ENCODE measurements at places on chromosomes 7 and 10. TPM values are rescaled to one million over a fixed set of nuclear protein-coding genes. Genes with fewer than 3 reads are reported as not detected.

Gene TBX20
- not detected for total RNA-seq

Gene C10orf62
- total RNA-seq, result 0.42 TPM

Gene ASB10
- total RNA-seq, result not detected

Gene PTF1A
- total RNA-seq, result not detected

Gene A1CF
- total RNA-seq, result not detected

Gene ZFYVE27
- 33.2 TPM for total RNA-seq

Gene CCDC3
- total RNA-seq, result 166 TPM

DNA sequence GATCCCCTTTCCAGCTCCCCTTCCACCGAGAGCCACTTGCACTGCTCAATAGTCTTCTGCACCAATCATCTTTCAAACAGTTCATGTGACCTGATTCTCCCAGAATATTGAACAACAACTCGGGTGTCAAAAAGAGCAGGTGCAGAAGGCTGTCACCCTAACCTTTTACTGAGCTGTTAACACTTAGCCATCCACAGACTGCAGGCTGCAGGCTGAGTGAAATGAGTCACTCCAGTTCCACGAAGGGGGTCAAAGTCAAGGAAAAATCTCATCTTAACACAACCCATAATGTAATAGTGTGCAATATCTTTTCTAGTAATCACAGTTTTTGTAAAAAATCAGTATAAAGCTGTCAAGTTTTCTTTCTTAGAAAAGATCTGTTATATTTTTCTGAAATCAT is 63.1 kb downstream of the MTPAP start:
- H3K36me3 ChIP-seq, result no peaks in the 10 kb centered on the region
- H3K4me3 ChIP-seq, result no peak overlapping the region
- DNase-seq, result no peak
- H3K4me1 ChIP-seq, result no peaks in the 10 kb centered on the region
- H3K27ac ChIP-seq, result no peak overlapping the region

DNA sequence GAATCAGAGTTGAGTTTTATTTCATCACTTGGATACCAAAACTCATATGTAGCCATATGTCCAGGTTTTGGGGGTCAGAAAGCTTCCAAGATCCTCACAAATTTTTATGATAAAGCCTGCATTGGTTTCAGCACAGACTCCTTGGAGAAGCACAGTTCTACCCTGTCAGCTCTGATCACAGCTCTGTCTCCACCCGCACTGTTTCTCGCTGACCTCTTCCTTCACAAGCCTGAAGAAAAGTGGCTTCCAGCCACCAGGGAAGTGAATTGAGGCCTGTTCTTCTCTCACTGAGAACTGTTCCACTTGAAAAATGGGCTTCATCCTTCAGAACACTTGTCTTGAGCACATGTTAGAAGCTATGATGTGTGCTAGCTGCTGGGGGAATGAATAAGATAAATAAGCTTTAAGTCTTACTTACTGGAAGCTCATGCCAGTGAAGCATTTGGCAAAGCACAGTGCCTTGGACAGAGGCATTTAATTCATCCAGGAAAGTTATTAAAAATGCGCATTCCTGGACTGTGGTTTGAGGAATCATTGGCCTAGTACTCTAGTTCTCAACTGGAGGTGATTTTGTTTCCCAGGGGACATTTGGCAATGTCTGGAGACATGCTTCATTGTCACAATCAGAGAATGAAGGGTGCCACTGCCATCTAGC is 133.6 kb downstream of the BMPER start:
- H3K4me1 ChIP-seq, result no peaks in the 10 kb centered on the region
- H3K27me3 ChIP-seq, result no peaks in the 10 kb centered on the region
- no peak for DNase-seq

DNA sequence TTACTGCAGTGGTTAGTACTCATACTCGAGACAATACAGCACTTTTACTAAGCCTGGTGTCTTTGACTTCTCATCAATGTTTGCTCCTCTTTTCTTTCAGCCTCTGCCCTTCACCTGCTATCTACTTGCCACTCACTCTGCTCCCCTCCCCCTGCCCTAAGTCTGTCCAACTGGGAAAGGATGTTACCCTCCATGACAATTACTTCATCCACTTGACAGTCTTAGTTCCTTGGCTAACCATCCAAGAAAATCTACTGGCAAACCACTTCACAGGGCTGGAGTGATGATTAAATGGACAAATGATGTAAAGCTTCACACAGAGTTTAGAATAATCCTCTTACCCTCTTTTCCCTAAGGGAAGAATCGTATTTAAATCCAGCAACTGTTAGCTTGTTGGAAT is 8.2 kb upstream of the DLD start:
- no peak for DNase-seq
- H3K27ac ChIP-seq, result no peak overlapping the region
- H3K36me3 ChIP-seq, result no peaks in the 10 kb centered on the region
- no peaks in the 10 kb centered on the region for H3K4me1 ChIP-seq
- no peak overlapping the region for H3K4me3 ChIP-seq

- DNase-seq, result no peak
- peaks cover 2% of the 10 kb centered on the region for H3K4me1 ChIP-seq
- no peaks in the 10 kb centered on the region for H3K36me3 ChIP-seq
- no peaks in the 10 kb centered on the region for H3K27me3 ChIP-seq
- H3K4me3 ChIP-seq, result peak within 1 kb of the TSS; percentile 0
- H3K27ac ChIP-seq, result peak within 1 kb of the TSS; percentile 4
Observed at GRCh38 chr7:832167-832967, at the start of gene SUN1. SUN1 (plus strand) TSS chr7:832476; CDS start chr7:832525, 49 bp downstream.

DNA sequence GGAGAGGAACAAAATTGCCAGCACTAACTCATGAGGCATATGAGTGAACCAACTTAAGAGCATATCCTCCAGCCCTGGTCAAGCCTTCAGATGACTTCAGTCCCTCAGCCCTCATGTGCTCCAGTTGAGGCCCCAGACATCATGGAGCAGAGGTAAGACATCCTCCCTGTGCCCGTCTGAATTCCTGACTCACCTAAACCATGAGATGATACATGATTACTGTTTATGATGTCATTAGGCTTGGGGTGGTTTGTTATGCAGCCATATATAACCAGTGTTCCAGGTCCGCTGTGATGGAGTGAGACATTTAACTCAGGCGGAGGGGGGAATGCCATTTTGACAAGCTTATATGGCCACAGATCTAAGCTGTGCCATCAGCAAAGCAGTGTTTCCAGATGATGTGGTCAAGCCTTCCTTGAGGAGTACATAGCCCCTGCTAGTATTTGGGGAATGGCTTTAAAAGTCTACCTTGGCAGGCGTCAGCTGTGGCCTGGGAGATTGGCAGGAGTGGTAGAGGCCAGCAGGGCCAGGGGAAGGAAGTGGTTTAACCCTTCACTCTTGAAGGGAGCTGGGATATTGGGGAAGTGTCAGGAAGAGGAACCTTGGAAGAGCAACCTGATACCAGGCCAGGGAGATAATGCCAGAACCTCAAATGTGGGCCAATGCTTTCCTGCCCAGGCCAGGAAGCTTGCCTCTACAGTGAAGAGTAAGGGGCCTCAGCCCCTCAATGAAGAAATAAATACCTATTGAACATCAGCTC is 343.0 kb upstream of the PODXL start:
- no peaks in the 10 kb centered on the region for H3K36me3 ChIP-seq
- no peak overlapping the region for H3K27ac ChIP-seq
- H3K27me3 ChIP-seq, result no peaks in the 10 kb centered on the region
- H3K4me1 ChIP-seq, result no peaks in the 10 kb centered on the region

DNA sequence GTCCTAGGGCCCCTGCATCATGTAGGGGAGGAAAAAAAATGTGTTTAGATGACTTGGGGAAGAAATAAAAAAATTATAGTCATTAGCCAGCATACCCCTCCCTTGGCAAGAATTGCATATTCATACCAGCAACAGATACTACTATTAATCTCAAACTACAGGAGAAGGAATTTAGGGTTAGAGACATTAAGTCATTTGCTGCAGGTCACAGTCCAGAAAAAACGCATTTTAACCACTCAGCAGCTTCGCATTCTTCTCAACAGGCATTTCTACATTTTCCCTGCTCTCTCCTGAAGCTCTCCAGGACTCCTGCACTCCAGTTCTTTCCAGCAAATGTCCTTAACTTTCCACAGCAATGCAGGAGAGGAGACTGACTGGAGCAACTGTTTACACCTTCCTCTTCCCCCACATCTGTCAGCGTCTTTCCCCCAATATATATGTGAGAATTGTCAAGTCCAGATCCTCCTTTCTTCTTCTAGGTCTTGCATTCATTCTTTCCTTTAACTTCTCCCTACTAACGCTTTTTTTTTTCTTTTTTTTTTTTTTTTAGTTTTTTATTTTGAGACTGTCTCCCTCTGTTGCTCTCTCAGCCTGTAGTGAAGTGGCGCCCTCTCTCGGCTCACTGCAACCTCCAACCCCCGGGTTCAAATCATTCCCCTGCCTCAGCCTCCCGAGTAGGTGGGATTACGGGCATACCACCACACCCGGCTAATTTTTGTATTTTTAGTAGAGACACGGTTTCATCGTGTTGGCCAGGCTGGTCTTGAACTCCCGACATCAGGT is 35.6 kb downstream of the PRPS1L1 start:
- no peak overlapping the region for H3K4me3 ChIP-seq
- no peak for DNase-seq
- H3K4me1 ChIP-seq, result no peaks in the 10 kb centered on the region
- H3K27ac ChIP-seq, result no peak overlapping the region
- no peaks in the 10 kb centered on the region for H3K36me3 ChIP-seq

DNA sequence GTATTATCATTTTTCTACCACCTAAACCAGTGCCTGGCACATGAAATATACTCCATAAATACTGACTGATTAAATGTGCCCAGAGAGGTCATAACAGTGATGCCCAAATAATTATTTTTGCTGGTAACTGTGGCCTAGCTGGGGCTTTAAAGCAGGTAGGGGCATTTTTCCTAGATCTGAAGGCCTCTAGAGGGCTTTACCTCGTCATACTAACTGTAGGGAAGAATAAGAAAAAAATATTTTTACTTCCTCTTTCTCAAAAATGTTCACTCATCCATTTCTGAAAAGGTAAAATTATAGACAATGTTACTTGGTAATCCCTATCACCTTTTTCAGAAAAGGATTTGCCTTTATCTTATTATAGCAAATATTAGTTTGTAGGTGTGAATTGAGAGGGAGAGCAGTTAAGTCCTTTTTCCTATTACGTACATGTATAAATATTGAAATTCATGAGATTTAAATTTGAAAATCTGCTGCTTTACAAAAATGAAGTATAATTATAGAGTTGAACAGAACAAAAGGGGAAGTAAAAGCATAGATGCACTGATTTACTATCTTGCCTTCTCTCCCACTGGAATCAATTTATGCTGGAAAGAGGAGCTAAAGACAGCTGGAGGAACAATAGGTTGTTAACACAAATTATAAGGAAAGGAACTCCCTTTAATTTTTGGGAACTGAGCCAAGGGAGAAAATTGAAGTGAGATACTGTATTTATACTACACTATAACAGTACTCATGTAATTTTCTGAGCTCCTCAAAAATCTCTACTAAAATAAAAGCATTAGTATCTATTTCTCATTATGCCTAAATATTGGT is 71.5 kb upstream of the NOBOX start:
- H3K27me3 ChIP-seq, result no peaks in the 10 kb centered on the region
- no peaks in the 10 kb centered on the region for H3K4me1 ChIP-seq
- DNase-seq, result no peak
- H3K36me3 ChIP-seq, result no peaks in the 10 kb centered on the region

GRCh38 chr10:19917751-19918478 is 101.7 kb downstream of the PLXDC2 start:
- no peaks in the 10 kb centered on the region for H3K36me3 ChIP-seq
- no peaks in the 10 kb centered on the region for H3K27me3 ChIP-seq
- no peak overlapping the region for H3K27ac ChIP-seq
- DNase-seq, result no peak
- H3K4me1 ChIP-seq, result peaks cover 1% of the 10 kb centered on the region
- no peak overlapping the region for H3K4me3 ChIP-seq

DNA sequence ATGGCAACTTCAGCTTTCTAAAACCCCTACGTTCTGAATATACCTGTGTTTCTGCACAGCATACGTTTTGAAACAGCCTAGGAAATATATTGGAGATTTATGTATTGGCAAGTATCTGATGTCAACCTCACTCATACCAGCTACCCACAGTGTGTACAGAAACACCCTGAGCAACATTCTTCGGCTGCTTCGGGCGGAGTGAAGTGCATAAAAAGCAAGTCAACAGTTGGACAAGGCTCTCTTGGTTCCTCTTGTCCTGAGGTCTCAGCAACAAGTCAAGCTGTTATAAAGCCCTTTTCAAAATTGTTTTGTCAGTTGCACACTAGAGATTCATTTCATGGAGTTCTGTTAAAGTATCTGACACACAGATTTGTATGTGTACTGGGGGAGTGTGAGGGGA is 40.0 kb upstream of the PAPSS2 start:
- no peak overlapping the region for H3K4me3 ChIP-seq
- H3K27me3 ChIP-seq, result peaks cover 2% of the 10 kb centered on the region
- DNase-seq, result no peak
- H3K27ac ChIP-seq, result no peak overlapping the region

DNA sequence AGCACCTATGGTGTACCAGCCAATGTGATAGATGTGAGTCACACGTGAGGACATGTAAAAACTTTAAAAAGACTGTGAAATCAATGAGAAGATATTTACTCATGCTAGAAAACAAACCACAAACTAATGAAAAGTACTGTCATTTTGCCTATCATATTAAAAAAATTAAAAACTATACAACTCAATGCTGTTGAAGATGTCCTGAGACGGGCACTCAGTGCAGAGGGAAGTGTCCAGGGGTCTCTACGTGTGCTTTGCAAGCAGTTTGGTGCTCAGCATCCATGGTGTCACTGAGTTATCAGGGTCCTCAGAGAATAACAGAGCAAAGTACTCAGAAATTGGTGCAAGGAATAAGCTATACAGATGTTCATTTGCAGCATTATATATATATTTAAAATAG is 162.3 kb downstream of the HECW1 start:
- no peak overlapping the region for H3K4me3 ChIP-seq
- DNase-seq, result no peak
- H3K27me3 ChIP-seq, result no peaks in the 10 kb centered on the region
- H3K4me1 ChIP-seq, result no peaks in the 10 kb centered on the region
- no peak overlapping the region for H3K27ac ChIP-seq

GRCh38 chr7:40418983-40419382 is 284.2 kb downstream of the SUGCT start:
- H3K4me3 ChIP-seq, result no peak overlapping the region
- H3K4me1 ChIP-seq, result no peaks in the 10 kb centered on the region
- no peaks in the 10 kb centered on the region for H3K27me3 ChIP-seq
- H3K36me3 ChIP-seq, result no peaks in the 10 kb centered on the region

- H3K36me3 ChIP-seq, result no peaks in the 10 kb centered on the region
- DNase-seq, result no peak
- H3K4me1 ChIP-seq, result no peaks in the 10 kb centered on the region
- no peaks in the 10 kb centered on the region for H3K27me3 ChIP-seq
- no peak overlapping the region for H3K27ac ChIP-seq
Observed at GRCh38 chr10:34274906-34275305, 540.2 kb downstream of the PARD3 start.

Data from aorta (tissue), 5 donors.